ENCODE measurements at places on chromosomes 7 and 10.

- no peak for DNase-seq
Measured at GRCh38 chr10:30762620-30763019, 133.1 kb upstream of the LYZL2 start.

DNA sequence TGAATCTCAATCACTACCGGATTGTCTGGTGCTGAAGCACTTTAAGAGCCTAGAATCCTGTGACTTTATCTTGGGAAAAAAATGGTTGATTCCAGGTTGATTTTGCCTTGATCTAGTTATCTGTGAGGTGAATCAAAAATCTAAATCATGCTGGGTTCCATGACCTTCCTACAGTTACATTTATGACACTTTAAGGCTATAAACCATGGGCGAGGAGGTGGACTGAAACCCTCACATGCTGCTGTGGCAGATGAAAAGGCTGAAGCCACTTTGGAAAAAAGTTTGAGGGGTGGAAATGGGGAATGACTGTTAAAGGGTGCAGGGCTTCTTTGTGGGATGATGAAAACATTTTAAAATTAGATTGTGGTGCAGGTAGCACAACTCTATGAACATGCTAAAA lies 17.5 kb downstream of the SLC16A9 start:
- no peak for DNase-seq

DNA sequence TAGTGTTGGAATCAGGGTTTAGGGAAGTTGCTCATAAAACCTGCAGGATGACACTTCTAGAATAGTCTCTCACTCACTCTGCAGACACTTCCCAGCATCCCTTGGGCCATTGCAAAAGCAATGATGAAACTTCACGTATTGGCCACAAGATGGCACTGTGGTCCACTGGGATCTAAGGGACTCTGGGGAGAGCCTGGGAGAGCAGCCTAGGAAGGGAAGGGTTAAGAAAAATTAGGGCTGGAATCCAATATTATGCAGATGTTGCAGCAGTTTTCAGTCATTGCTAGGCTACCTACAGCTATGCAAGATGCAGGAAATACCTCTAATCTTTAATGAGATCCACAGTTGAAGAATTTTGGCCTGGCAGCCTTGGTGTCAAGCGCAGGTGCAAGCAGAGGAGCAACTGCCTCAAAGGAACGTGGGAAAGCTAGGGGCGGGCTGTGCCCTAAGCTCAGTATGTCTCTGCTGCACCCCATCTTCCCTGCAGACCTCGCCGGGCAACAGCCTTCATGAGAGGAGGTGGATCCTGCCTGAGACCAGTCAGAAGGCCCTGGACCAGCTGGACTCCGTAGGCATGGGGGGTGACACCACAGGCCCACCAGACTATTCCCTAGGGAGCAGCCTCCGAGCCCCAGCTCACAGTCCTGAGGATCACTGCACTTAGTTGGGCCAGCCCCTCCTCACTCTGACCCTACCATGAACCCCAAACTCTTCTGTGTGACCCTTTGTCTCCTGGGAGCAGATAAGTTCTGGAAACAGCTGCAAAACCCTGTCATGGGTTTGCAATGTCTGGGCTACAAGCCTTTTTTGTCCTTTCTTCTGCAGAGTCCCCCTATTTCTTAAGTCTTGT lies 127.9 kb upstream of the PRSS58 start:
- peak; percentile 55 for DNase-seq

GRCh38 chr10:119871881-119872609 lies 598 bp downstream of the MCMBP start:
- peak; percentile 54 for DNase-seq

DNA sequence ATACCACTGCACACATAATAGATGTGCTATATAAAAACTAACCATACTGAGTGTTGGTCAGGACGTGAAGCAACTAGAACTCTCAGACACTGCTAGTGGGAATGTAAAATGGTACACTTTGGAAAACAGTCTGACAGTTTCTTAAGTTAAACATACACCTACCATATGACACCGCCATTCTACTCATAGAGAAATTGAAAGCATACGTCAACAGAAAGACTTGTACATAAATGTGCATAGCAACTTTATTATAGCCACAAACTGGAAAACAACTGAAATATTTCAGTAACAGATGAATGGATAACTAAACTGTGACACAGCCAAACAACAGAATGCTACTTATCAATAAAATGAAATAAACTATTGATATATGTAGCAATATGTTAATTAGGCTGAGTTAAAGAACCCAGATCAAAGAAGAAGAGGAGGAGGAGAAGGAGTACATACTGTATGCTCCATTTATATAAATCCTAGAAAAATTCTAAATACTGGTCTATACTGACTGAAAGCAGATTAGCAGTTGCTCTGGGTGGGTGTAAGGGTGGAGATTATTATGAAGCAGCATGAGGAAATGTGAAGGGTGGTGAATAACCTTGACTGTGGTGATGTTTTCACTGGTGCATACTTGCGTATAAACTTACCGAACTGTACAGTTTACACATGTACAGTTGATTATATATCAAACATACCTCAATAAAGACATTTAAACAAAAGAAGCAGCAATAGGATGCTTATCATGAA lies 48.6 kb downstream of the ARHGAP21 start:
- no peak for DNase-seq

DNA sequence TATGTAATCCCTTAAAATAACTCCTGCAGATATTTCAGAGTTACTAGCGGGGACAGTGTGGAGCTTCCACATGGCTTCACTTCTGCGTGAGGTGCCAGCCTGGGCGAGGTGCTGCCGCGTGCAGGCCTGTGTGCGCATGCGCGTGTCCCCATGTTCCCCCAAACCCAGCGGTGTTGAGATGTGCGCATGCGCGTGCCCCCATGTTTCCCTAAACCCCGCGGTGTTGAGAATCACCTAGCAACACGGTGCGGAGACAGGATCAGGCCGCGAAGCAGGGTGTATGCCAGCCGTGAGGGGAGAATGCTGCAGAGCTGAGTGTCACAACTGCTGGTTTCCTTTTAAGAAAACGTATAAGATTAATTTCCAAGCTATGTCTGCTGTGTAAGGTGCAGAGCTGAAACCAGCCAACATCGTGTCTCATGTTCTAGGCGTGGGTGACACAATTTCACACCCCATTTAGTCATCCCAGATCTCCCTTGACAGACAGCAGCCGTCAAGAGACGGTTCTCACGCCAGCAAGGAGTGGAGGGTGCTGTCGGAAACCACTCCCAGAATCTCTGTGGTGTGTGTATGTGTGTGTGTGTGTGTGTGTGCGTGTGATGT lies 71.9 kb upstream of the ADARB2 start:
- DNase-seq, result no peak

GRCh38 chr10:116209781-116210180 lies 63.2 kb downstream of the GFRA1 start:
- no peak for DNase-seq

DNA sequence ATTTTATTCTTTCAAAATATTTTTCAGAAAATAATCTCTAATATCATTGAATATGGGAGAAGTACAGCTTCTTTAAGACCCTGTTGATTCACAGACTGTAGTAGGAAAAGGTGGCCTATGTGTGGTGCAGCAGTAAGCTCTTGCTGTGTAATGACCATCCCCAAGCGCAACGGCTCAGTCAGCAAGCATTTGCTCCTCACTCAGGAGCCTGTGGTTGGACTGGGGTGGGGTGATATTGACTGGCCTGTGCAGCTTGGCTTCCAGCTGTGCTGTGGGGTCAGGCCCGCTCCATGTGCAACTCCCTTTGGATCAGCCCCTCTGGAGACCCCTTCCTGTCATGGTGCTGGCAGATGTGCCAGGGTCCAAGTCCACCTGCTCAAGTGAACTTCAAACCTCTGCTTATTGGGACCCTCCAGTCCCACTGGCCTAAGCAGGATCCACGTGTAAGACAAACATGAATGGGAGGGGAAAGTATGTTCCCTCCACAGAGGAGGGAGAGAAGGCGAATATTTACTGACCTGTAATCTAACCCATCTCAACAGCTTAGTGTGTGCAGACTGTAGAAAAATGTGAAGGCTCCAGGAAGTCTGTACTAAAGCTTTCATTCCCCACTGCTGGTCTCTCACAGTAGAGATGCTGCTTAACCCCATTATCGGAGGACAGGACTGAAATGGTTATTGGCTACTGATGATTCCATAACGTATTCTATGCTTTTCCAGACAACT lies 239.7 kb downstream of the WDR37 start:
- no peak for DNase-seq

DNA sequence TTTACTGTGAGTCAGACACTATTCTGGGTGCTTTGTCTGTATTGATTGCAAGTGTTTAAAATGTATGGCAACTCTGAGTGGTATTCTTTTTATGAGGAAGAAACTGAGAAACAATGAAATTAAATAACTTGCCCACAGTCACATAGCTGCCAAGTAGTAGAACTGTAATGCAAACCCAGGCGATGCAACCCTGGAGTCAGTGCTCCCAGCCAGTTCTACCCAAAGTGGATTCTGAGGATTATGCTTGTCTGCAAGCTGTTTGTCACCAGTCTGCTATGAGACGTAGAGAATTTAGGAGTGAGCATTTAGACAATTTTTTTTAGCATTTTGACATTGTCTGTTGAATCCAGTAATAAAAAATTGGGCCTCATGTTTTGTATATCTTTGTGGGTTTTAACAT lies 306.0 kb upstream of the LRGUK start:
- DNase-seq, result no peak

- DNase-seq, result no peak
Measured at GRCh38 chr10:17802976-17803375, 6.2 kb upstream of the MRC1 start.

GRCh38 chr7:132750096-132750495 lies 173.8 kb upstream of the PLXNA4 start:
- DNase-seq, result no peak

GRCh38 chr7:101746314-101746713 lies 71.1 kb upstream of the CUX1 start:
- no peak for DNase-seq

- no peak for DNase-seq
Measured at GRCh38 chr7:146670532-146670931, 553.9 kb downstream of the CNTNAP2 start.

DNA sequence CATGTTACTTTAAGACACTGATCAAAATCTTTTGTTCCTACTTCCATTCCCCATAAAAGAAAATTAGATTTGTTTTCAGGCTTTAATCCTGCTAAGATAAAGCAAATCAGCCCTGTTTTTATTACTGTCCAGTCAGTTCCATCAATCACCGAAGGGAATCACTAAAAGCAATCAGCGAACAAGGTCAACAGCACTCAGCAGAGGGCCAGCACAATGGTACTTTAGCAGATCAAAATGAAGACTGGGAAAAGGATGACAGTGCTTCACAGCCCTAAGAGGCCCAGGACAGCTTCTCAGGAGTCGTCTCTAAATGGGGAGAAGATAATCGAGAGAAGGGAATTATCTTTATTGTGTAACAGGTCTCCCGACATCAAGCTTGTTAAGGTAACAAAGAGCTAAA lies 32.7 kb downstream of the SEM1 start:
- DNase-seq, result no peak

DNA sequence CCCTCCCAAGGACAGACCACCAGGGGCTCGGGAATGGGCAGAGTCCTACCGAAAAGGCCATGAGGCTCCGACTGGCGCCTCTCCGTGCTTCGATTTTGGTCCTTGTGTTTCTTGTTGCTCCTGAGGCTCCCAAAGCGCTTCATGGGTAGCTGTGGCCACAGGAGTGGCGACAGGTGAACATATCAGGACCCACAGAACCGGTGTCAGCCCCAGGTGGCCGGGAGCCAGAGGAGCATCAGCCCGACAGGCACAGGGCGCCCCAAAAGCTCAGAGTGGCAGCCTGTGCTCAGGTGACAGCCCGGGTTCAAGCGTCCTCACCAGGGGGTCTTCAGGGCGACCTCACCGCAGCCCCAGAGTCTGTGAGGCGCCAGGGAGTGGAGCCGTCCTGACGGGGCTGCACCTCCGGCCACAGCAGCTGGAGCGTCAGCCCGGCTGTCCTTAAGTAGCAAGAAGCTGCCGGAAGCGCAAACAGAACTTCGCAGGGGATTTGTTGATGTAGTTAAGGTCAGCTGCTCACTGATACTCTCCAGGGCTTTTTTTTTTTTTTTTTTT lies 141.0 kb downstream of the PRKAG2 start:
- DNase-seq, result no peak

- no peak for DNase-seq
Measured at GRCh38 chr10:119543814-119544642, 1.5 kb upstream of the RGS10 start.

DNA sequence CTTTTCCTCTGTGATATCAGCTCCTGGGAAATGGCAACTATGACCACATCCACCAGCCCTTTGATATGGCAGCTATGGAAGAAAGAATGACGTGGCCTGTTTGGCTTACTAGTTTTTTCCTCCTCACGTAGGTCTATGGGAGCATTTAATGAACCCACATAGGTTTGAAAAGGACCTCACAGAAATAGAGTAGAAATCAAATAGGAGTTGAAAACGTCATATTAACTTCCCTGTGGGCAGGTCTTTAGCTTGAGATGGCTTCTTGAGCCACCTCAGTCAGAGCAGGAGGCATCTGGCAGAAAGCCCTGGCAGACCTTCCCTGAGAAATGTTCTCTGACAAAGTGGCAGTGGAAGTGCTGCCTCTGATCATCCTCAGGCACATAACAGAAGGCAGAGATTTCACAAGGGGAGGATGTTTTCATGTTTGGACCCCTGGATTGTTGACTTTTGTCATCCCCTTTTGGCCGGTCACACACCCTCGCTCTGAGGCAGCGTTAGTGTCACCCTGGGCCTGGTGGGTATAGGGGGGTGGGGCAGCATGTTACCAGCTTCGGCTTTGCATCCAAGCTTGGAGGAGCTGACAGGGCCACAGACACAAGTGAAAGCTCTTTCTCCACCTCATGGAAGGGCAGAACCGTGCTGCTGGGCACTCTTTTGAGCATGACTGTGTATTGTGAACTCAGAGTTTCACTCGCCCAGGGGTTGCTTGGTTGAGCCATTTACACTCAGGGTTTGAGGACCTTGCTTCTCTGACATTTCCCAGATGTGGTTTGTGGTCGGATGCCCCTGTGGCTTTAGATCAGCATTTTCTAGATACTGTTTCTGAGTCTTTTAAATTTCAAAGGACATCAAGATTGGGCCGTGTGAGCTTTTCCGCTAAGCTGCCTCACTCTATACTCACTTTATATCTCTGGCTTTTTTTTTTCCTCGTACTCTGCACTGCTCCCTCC lies 184.2 kb downstream of the STK31 start:
- DNase-seq, result peak; percentile 2

GRCh38 chr7:80240265-80241025 lies 105.8 kb downstream of the GNAI1 start:
- DNase-seq, result no peak
